ENCODE measurements at places on chromosomes 6 and 20. TPM values are rescaled to one million over a fixed set of nuclear protein-coding genes. Genes with fewer than 3 reads are reported as not detected.

The OR5V1 gene
- not detected for total RNA-seq

The KCNQ5 gene
- 1.7 TPM for total RNA-seq

The GJA10 gene
- not detected for total RNA-seq

The HSPA1L gene
- 1.3 TPM for total RNA-seq

The TSBP1 gene
- not detected for total RNA-seq

The HLA-DOA gene
- total RNA-seq = not detected

The ZNF391 gene
- 0.28 TPM for total RNA-seq

The MRAP2 gene
- under 0.01 TPM for total RNA-seq

The SLC12A5 gene
- not detected for total RNA-seq

The RSPO3 gene
- not detected for total RNA-seq

The PPIL6 gene
- total RNA-seq = 0.18 TPM

The UFL1 gene
- total RNA-seq = 32.8 TPM

The SAPCD1 gene
- total RNA-seq = not detected

The XRN2 gene
- total RNA-seq = 70.8 TPM

The LY6G6C gene
- total RNA-seq = not detected

DNA sequence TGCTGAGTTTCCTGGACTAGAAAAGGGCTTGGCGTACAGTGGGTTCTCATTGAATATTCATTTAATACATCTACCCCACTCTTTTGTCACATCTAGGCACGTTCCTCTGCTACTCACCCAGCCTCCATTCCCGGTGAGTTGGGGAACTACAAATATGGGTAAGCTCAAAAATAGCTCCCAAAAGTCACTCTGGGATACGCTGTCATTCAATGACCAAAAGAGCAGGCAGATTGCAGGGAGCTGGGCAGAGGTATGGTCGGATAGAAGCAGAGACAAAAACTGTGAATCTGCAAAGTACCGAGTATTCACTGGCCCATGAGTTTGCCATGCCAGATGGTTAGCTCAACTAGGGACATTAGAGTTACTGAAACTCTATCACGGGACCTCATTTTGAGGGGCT, 103.9 kb upstream of the SASH1 start:
- DNase-seq = no peak
- no peaks in the 10 kb centered on the region for H3K27me3 ChIP-seq
- H3K4me1 ChIP-seq = peaks cover 11% of the 10 kb centered on the region
- H3K27ac ChIP-seq = no peak overlapping the region

GRCh38 chr20:20465252-20465651, 97.3 kb downstream of the INSM1 start:
- H3K4me3 ChIP-seq = no peak overlapping the region
- H3K27ac ChIP-seq = no peak overlapping the region

GRCh38 chr6:157312757-157313156, 10.6 kb downstream of the TMEM242 start:
- DNase-seq = peak; percentile 14
- peaks cover 29% of the 10 kb centered on the region for H3K36me3 ChIP-seq
- no peaks in the 10 kb centered on the region for H3K27me3 ChIP-seq
- no peak overlapping the region for H3K27ac ChIP-seq

DNA sequence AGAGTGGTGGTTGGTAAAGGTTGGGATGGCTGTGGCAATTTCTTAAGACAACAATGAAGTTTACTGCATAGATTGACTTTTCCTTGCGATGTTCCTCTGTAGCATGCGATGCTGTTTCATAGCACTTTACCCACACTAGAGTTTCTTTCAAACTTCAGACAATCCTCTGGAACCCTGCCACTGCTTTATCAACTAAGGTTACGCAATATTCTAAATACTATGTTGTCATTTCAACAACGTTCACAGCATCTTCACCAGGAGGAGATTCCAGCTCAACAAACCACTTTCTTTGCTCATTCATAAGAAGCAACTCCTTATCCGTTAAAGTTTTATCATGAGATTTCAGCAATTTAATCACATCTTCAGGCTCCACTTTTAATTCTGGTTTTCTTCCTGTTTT, 161.2 kb upstream of the NRSN1 start:
- H3K27me3 ChIP-seq = no peaks in the 10 kb centered on the region
- no peak for DNase-seq
- no peaks in the 10 kb centered on the region for H3K36me3 ChIP-seq
- H3K4me1 ChIP-seq = no peaks in the 10 kb centered on the region
- no peak overlapping the region for H3K4me3 ChIP-seq

DNA sequence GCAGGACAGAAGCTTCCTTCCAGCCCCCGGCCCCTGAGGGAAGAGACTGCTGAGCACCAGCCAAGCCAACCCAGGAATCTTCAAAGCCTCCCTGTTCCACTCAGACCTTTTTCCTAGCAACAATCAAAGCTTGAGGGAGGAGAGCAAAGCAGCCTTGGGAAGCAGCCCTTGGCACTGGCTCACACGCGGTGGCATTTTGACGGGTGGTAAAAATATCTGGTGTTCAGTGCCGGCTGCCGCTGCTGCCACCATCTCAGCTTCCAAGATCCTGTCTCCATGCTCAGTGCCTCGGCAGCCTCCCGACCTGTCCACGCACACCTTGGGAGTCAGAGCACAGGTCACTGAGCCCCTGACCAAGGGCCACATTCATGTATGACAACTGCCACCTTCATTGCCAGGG, 170.1 kb downstream of the LRFN2 start:
- H3K36me3 ChIP-seq = no peaks in the 10 kb centered on the region
- no peak overlapping the region for H3K4me3 ChIP-seq
- H3K27ac ChIP-seq = no peak overlapping the region
- H3K4me1 ChIP-seq = no peaks in the 10 kb centered on the region
- no peak for DNase-seq

GRCh38 chr20:58714923-58715351, 22.3 kb downstream of the NPEPL1 start:
- H3K27ac ChIP-seq = no peak overlapping the region
- no peaks in the 10 kb centered on the region for H3K4me1 ChIP-seq
- DNase-seq = no peak
- H3K36me3 ChIP-seq = no peaks in the 10 kb centered on the region
- peaks cover 6% of the 10 kb centered on the region for H3K27me3 ChIP-seq

GRCh38 chr6:137921823-137922222, 54.8 kb downstream of the TNFAIP3 start:
- H3K27me3 ChIP-seq = no peaks in the 10 kb centered on the region
- no peak for DNase-seq
- H3K36me3 ChIP-seq = no peaks in the 10 kb centered on the region
- H3K4me1 ChIP-seq = peaks cover 12% of the 10 kb centered on the region

- peak overlapping the region; percentile 4 for H3K4me3 ChIP-seq
- H3K27me3 ChIP-seq = no peaks in the 10 kb centered on the region
- peak overlapping the region; percentile 91 for H3K27ac ChIP-seq
- H3K36me3 ChIP-seq = no peaks in the 10 kb centered on the region
- H3K4me1 ChIP-seq = peaks cover 27% of the 10 kb centered on the region
Measured at GRCh38 chr6:35017411-35018181, 123.5 kb downstream of the TCP11 start.

GRCh38 chr20:35621560-35621946, 5.9 kb downstream of the SPAG4 start:
- peaks cover 19% of the 10 kb centered on the region for H3K36me3 ChIP-seq
- no peak overlapping the region for H3K4me3 ChIP-seq
- H3K4me1 ChIP-seq = peaks cover 10% of the 10 kb centered on the region

DNA sequence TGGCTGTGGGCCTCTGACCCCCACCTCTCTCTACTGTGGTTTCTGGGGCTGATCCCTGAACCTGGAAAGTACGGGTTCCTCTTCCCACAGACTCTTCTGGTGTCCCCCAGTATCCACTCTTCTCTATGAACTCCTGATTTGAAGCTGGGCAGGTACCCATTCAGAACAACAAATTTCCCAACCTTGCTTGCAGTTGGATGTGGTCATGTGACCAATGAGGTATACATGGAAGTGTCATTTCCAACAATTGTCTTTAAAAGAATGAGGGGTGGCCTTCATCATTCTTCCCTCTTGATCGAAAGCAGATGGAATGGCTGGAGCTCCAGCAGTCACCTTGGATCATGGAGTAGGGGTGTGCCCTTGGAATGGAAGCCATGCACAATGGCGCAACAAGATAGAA, 128.0 kb upstream of the MLN start:
- no peak overlapping the region for H3K4me3 ChIP-seq
- no peak for DNase-seq
- no peaks in the 10 kb centered on the region for H3K4me1 ChIP-seq
- H3K27ac ChIP-seq = no peak overlapping the region
- no peaks in the 10 kb centered on the region for H3K36me3 ChIP-seq
- H3K27me3 ChIP-seq = peaks cover 43% of the 10 kb centered on the region

DNA sequence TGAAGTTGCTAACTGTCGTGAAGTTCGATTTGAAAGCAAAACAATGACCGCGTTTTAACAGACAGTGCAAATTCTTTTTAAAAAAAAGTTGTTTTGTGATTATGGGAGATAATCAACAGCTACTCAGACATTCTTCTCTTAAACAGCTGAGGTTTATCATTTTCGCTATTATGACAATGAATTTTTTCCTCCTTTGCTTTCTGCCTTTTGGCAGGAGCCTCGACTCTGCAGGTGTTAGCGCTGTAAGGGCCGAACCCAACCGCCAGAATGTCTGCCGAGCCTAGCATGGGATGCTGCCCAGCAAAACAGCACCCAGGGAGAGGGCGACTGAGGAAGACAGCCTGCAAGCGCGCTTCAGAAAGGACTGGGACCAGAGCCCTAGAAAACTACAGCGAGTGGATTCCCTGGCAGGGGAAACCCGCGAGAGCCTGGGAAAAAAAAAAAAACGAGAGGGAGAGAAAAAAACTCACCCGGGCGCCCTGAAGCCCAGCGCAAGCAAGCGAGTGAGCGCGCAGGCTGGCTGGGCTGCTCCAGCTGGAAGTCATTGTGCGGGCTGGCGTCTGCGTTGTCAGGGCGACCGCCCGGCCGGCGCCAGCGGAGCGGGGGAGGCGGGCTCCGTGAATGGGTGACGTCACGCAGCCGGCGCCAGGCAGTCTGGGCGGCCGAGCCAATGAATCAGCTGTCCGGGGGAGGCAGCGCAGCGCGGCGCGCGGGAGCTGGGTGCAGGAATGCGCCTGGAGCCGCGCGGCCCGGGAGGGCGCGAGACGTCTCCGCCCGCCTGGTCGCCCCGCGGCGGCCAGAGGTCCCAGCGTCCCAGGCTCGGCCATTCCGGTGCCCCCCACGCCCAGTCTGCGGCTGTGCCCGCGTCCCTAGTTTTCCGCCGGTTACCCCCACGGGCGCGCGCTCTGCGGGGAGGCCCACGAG, 32.7 kb upstream of the ID4 start:
- H3K36me3 ChIP-seq = no peaks in the 10 kb centered on the region
- peak overlapping the region; percentile 93 for H3K27ac ChIP-seq
- peak; percentile 96 for DNase-seq
- H3K4me1 ChIP-seq = peaks cover 2% of the 10 kb centered on the region
- peak overlapping the region; percentile 63 for H3K4me3 ChIP-seq

DNA sequence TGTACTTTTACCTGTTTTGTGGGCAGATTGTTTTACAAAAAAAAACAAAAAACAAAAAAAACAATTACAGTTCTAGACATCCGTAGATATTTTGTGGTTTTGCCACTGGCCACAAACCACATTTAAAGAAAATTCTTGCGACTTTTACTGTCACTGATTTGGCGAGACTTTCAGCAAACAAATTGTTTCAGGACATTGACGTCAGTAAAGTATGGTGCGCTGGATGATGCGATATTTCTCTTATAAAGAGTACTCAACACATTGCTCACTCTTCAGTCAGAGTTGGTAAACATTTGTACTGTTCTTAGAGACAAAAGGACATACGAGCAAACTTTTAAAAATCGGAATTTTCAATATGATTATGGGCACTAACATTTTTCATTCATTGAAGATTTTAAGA, 229.8 kb downstream of the HAO1 start:
- DNase-seq = no peak
- H3K36me3 ChIP-seq = no peaks in the 10 kb centered on the region
- no peak overlapping the region for H3K27ac ChIP-seq
- no peaks in the 10 kb centered on the region for H3K27me3 ChIP-seq
- H3K4me3 ChIP-seq = no peak overlapping the region

- H3K27me3 ChIP-seq = no peaks in the 10 kb centered on the region
- H3K4me1 ChIP-seq = peaks cover 10% of the 10 kb centered on the region
- H3K27ac ChIP-seq = no peak overlapping the region
Measured at GRCh38 chr6:36599791-36600209, 5.6 kb downstream of the SRSF3 start.

- no peaks in the 10 kb centered on the region for H3K27me3 ChIP-seq
- H3K4me1 ChIP-seq = no peaks in the 10 kb centered on the region
- H3K4me3 ChIP-seq = no peak overlapping the region
Measured at GRCh38 chr6:144395014-144395413, 109.9 kb downstream of the UTRN start.

DNA sequence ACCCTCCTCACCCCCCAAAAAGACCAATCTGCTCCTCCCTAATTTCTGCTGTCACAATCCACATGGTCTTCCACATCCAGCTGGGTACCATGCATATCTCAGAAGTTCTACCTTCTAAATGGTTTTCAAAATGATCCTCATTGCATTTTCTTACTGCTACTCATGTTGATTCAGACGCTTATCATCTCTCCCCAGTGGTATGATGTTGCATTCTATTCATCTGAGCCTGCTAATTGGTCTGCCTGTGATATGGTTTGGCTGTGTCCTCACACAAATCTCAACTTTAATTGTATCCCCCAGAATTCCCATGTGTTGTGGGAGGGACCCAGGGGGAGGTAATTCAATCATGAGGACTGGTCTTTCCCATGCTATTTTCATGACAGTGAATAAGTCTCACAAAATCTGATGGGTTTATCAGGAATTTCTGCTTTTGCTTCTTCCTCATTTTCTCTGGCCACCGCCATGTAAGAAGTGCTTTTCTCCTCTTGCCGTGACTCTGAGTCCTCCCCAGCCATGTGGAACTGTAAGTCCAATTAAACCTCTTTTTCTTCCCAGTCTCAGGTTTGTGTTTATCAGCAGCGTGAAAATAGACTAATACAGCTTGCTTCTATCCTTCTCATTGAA, 41.4 kb upstream of the CLIC5 start:
- no peaks in the 10 kb centered on the region for H3K27me3 ChIP-seq
- no peaks in the 10 kb centered on the region for H3K4me1 ChIP-seq
- DNase-seq = no peak
- no peaks in the 10 kb centered on the region for H3K36me3 ChIP-seq
- no peak overlapping the region for H3K4me3 ChIP-seq

- peaks cover 32% of the 10 kb centered on the region for H3K4me1 ChIP-seq
- no peaks in the 10 kb centered on the region for H3K36me3 ChIP-seq
- H3K4me3 ChIP-seq = no peak overlapping the region
- peak overlapping the region; percentile 98 for H3K27ac ChIP-seq
- H3K27me3 ChIP-seq = no peaks in the 10 kb centered on the region
Measured at GRCh38 chr6:82954937-82955577, 110.6 kb downstream of the UBE3D start.

DNA sequence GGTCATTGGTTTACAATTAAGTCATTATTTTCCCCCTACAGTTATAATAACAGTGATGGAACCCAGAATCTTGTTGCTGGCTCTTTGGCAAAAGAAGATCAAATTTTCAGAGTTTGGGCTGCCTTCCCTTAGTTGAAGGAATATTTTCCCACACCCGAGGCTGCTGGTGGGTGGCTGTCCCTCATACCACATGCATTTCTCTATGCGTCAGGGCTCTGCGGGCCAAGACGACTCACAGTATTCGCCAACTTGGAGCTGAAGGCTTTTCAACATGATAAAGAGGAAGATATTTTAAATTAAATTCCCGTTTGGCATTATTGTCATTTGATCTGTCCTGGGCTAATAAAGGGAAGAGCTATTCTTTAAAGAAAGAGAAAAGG, 102.2 kb upstream of the SASH1 start:
- H3K4me1 ChIP-seq = peaks cover 14% of the 10 kb centered on the region
- H3K27me3 ChIP-seq = no peaks in the 10 kb centered on the region
- no peaks in the 10 kb centered on the region for H3K36me3 ChIP-seq
- peak; percentile 86 for DNase-seq
- peak overlapping the region; percentile 11 for H3K27ac ChIP-seq
- H3K4me3 ChIP-seq = no peak overlapping the region

- peak; percentile 92 for DNase-seq
- H3K4me1 ChIP-seq = no peaks in the 10 kb centered on the region
- H3K36me3 ChIP-seq = no peaks in the 10 kb centered on the region
Measured at GRCh38 chr6:106069478-106069877, 16.7 kb upstream of the PRDM1 start.
